ENCODE measurements at places on chromosomes 1 and 21.

DNA sequence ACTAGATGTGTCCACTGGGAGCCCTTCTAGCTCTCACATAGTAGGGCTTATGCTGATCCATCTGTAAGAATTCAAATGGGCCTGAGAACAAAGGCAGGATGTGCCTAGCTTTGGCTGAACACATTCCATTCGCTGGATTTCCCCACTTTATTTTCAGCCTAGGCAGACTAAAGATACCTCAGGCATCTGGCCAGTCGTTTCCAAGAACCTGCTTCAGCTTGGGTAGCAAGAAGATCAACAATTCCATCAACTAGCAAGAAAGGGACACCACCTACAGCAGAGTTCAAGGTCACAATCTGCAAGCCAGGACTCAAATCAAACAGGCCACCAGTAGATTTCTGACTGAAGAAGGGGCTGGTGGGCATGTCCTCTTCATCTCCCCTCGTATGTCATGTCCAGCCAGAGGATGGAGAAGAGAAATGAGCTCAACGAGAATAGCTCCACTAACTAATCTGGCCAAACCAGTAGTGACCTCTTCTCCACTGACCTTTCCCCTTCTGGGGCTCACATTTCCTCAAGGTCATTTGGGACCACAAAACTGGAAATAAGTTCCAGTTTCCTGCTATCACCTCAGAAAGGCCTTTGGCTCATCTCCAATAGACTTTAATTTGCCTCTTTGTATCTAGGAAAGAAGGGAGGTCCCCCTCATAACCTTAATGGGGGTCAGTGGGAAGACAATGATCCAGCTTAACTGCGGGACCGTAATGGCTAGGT is 14.2 kb downstream of the TXNIP start:
- no peak for DNase-seq

GRCh38 chr1:106964495-106964894 is 92.0 kb upstream of the PRMT6 start:
- DNase-seq = no peak

DNA sequence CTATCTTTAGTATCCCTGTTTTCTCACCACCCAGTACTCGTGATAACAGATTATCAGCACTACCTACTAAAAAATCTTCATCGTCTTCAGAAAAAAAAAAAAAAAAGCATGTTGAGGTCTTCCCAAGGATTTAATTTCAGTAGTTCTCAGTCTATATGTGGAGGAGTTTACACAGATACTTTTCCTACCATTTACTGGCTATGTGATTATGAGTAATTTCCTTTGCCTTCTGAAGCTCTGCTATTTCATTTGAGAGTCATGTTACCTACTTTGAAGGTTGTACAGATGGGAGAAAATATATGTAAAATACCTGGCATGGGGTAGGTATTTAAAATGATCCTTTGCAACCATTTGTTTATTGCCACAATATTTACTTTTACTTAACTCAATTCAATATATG is 399.7 kb downstream of the NEGR1 start:
- no peak for DNase-seq

DNA sequence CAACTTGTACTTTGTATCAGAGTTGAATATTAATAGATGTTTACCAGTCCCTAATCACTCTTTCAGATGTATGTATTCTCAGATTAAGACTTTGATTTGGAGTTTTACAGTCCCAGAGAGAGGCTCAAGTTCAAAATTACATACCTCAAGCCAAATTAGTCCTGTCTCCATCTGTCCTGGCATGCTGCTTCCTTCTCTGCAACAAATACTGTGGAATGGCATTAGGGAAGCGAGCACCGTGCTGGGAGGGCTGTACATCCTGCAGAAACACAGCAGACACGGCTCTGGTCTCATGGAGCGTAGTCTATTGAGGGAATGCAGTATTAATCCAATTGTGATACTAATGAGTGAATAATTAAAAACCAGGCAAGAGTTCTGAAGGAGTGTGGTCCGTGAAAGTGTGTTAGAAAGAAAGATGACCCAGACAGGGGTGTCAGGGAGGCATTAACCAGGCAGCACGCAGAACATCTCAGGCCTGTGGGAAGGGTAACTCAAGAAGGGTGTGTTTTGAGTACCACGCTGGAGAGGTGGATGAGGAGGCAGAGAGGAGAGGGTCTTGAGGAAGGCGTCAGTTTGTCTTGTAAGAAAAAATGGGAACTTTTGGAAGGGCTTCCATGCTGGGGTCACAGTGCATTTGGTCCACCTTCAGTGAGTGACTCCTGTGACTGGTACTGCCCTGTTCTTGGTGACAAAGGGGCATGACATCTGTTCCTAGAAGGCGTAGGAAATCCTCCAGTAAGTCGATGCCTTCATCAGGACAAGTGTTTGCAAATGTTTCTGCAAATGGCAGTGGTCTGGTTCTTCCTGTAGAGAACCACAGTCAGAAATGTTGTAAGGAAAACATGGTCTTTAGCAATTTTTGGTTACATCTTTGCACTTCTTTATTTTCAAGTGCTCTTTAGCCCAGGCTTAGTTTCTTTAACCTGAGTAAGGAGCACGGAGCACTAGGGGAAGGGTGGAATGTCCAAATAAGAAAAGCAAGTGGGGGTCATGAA is 1.6 kb downstream of the RAB4A start:
- no peak for DNase-seq

DNA sequence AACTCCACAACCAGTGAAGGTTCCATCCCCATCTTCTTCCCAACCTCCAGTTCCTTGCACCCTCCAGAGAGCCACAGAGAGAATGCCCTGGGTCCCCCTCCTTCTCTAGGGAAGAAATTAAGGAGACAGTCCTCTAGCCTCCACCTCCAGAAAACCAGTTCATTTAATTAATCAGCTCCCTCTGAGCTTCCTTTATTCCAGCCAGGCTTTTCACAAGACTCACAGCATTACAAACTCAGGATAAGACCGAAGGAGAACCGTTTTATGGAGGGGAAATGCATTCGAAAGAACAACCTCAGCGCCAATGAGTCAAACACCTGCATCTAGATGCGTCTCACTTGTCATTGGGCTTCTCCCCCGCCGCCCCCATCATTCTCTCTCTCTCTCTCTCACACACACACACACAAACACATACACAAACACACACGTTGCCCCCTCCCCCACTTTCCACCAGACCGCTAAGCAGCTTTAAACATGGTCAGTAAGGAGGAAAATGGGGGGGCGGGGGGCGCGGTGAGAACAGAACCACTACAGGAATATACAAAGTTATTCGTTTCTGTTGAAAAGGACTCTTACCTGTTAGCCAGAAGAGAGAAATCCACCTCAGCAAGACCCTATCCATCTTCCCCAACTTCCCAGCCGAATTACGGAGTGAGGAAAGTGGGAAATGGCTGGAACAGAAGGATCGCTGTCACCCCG is 544 bp downstream of the ILDR2 start:
- no peak for DNase-seq

GRCh38 chr1:238991765-238992495 is 394.4 kb upstream of the CHRM3 start:
- no peak for DNase-seq

- DNase-seq = no peak
Observed at GRCh38 chr1:165116732-165117131, 239.8 kb downstream of the LMX1A start.

DNA sequence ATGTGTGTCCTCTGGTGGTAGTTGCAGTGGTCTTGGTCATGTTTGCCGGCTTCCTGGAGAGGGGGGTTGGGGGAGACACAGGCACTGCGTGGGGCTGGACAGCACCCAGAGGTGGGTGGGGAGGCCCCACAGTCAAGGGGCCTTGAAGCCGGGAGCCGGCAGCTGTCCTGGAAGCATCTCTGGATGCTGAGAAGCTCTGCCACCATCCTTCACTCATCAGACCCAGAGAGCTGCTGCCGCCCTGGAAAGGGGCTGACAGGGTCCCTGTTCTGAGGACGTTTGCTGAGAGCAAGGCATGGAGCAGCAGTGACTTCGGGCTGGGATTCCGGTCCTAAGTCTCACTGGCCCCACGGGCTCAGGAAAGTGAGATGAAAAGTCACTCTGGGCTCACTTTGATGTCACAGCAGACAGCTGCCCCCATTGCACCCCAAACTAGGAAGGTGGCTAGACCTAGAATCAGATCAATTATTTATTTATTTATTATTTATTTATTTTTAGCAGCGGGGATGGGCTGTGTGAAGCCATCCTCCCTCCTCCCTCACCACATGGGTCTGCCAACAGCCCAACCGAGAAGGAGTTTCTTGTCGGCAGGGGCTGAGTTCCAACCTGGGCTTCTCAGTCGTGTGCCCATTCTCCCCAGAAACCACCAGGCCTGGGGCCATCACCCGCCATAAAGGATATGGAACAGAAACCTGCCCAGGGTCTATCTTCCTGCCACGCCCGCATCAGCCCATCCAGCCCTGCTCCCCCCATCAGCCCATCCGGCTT is 547.4 kb downstream of the PTPRU start:
- no peak for DNase-seq

GRCh38 chr21:27691516-27691915 is 724.6 kb upstream of the ADAMTS5 start:
- DNase-seq = no peak

GRCh38 chr1:206828765-206829164 is 36.7 kb upstream of the IL20 start:
- DNase-seq = no peak

- DNase-seq = no peak
Observed at GRCh38 chr1:11471473-11471872, 7.5 kb upstream of the DISP3 start.

GRCh38 chr1:89068291-89068690 is 3.3 kb upstream of the GBP1 start:
- DNase-seq = no peak

DNA sequence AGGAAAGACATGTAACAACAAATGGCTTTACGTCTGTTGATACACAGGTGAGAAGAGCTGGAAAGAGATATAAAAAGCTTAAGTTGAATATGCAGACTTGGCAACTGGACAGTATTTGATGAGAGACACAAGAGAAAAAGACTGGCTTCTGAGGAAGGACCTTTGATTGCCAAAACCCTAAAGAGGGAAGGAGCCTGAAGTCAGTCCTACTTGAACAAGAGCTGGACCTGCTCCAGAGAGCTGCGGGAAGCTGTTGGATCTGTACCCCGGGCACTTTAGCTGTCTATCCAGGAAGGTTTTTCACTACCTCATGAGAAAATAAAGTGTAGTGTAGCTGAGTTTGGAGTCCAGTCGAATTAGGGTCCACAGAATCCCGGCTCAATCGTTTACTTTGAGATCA is 25.3 kb upstream of the LRRC8B start:
- no peak for DNase-seq

DNA sequence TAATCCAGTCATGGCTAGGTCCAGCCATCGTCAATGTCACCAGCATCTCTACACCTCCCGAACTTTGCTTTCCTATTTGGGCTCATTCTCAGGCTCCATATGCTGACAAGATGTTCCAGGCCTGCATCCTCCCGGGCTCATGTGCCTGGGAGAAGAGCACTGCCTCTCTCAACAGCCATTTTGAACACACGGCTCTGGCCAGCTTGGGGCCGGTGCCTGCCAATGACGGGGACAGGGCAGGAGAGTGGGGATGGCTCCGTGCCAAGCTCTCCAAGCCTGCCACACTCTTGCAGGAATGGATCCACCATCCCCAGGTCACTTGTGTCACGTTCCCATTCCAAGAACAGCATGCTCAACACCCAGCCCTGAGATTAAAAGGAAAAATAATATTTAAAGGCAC is 61.4 kb upstream of the PAX7 start:
- DNase-seq = no peak

- DNase-seq = no peak
Observed at GRCh38 chr1:197076585-197076984, 9.5 kb upstream of the F13B start.

GRCh38 chr1:25677193-25677773 is 60.7 kb downstream of the MAN1C1 start:
- DNase-seq = no peak

- no peak for DNase-seq
Observed at GRCh38 chr21:32562915-32563314, 22.4 kb downstream of the TCP10L start.

GRCh38 chr1:232186931-232187330 is 443.0 kb downstream of the SIPA1L2 start:
- no peak for DNase-seq

DNA sequence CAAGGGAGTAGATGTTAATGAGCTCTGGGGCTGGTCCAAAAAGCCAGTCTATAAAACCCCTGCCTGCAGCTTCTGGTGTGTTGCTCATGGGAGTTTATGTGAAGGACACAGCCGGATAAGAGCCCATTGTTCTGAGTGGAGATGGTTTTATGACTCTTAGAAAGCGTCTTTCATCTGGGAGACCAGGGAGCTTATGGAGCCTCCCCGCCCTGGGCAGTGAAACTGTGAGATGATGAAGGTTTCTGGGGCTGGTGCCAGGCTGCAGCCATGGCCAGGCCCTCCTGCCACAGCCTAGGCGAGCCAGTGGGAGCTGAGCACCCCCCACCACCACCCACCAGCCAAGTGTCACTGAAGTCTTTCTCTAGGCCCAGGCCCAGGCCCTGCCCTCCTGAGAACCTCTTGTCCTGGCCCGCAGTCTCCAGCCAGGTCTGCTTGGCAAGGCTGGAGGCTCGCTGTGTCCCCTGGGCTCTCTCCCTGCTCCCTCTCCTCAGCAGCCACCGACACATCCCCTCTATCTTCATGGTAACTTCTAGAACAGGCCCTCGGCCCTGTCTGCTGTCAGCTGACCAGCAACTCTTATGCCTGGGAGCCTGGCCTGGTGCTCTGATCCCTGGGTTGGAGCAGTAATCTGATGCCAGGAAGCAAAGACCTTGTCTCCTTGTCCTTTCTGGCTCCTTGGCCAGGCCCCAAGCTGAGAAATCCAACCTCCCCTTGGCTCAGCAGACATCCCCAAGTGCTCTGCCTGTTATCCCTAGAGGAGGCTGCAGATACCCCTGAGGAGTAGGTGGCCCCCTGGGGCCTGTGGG is 7.6 kb upstream of the ARHGEF10L start:
- no peak for DNase-seq

DNA sequence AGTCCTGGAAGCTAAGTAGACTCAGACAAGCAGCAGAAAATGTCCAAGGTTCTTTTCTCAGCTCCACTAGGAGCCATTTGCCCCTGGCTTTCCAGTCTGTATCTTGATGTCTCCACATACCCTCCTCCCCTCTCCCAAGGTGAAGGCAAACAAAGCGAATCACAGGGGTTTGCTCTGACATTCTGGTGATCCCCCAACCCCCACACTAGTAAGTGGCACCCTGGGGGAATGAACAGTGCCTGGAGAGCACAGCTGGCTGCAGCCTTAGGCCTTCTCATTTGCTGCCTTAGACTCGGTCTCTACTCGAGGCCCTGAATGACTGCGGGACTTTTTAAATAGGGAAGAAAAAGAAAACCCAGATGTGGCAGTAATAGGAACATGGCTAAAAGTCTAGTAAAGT is 15.3 kb downstream of the ERI3 start:
- no peak for DNase-seq

GRCh38 chr1:10696977-10697376 is 99.5 kb downstream of the CASZ1 start:
- no peak for DNase-seq

DNA sequence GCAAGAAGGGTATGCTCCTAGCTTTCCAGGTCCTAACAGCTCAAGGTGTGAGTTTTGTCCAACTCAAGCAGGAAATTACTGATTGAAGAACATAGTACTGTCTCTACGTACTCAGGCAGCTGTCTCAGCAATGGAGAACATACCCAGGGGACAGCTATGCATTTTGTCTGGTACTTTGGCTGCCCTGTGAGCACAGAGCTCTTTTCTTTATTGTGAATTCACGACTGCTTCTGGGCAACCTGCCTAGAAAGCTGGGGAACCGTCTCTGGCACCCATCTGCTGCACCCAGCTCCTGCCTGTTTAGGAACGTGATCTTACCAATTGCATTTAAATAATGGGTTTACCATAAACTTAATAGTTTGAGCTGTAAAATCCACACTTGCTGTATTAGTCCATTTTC is 258.1 kb downstream of the HHAT start:
- DNase-seq = no peak
